ENCODE measurements at places on chromosomes 4 and X. TPM values are rescaled to one million over a fixed set of nuclear protein-coding genes. Genes with fewer than 3 reads are reported as not detected.
A peak's percentile ranks its signal among the peaks of the same experiment; 100 is the strongest.

DNA sequence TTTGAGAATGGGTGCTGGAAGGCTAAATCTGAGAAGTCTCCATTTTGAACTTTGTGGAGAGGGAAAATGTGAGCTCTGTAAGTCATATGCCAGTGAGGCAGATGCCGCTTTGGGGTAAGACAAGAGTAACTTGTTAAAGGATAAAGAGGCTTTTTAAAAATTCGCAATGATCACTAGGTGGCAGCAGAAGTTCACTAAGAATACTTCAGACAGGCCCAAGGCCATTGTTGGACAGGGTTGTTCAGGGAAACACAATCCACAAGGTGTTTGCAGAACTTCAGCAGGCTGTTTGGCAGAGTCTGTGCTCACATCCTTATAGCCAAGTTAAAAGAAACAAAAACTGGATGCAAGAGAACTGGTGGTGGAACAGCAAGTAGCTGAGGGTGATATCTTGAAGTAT lies 13.7 kb upstream of the PIGA start:
- no peak overlapping the region for H3K4me3 ChIP-seq
- no peaks in the 10 kb centered on the region for H3K36me3 ChIP-seq
- H3K4me1 ChIP-seq, result no peaks in the 10 kb centered on the region
- no peaks in the 10 kb centered on the region for H3K27me3 ChIP-seq

AMBN gene
- not detected for total RNA-seq

DNA sequence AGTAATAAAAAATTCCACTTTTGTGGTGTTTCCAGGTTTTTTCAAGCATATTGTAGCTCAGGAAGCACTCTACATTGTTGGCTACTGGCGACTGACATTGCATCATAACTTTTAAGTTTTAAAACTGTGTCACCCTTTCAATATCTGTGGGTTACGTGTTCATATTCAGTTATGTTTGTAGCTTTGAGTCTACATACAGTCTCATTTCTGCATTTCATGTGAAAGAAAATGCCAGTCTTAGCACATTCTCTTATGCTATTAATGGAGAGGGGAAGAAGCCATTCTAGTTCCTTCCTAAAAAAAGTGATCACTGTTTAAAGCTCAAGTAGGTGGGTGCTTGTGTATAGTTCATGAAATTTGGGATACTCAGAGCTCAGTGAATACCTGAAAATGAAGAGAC lies 38.1 kb downstream of the DIAPH2 start:
- no peaks in the 10 kb centered on the region for H3K27me3 ChIP-seq
- H3K36me3 ChIP-seq, result no peaks in the 10 kb centered on the region
- no peak overlapping the region for H3K4me3 ChIP-seq
- H3K27ac ChIP-seq, result no peak overlapping the region
- no peak for DNase-seq
- no peaks in the 10 kb centered on the region for H3K4me1 ChIP-seq

DNA sequence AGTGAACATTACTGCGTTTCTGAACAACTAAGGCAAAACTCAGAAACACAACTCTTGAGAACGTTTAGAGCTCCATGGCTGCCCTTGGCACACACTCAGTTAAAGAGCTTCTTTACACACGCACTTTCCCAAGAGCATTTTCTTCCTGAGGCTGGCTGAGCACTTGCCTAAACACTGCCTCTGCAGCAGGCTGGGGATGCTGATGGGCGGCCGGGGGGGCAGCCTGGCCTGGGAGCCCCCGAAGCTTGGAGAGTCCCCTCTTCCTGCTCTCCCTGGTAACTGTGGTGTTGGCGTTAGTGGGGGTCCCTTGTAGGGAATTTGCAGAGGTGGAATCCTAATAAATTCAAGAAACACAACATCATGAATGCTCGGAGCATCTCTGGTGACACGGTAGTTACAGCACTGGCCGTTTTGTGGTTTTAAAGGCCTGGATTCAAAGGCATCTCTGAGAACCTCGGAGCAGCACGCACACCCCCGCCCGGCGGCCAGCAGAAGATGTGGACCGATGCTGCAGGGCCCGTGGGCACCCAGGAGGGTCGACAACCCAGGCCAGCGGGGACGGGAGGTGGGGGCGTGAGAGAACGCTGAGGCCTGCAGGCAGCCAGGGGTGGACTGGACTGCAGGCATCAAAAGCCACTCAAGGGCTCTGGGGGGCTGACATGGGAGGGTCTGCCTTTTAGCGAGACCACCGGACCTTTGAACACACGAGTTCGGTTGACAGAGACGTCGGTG lies 45.4 kb downstream of the FGFRL1 start:
- H3K27ac ChIP-seq, result no peak overlapping the region
- no peak overlapping the region for H3K4me3 ChIP-seq
- no peaks in the 10 kb centered on the region for H3K36me3 ChIP-seq
- H3K4me1 ChIP-seq, result peaks cover 16% of the 10 kb centered on the region

GRCh38 chrX:30642642-30643041 lies 10.6 kb upstream of the GK start:
- H3K36me3 ChIP-seq, result no peaks in the 10 kb centered on the region
- no peaks in the 10 kb centered on the region for H3K27me3 ChIP-seq
- no peak for DNase-seq
- no peaks in the 10 kb centered on the region for H3K4me1 ChIP-seq
- H3K27ac ChIP-seq, result peak overlapping the region; percentile 49

Measured in lower lobe of right lung (tissue), 2 donors.